ENCODE measurements at places on chromosomes 3 and 15. TPM values are rescaled to one million over a fixed set of nuclear protein-coding genes. Genes with fewer than 3 reads are reported as not detected.

Gene TRH
- total RNA-seq, result not detected

Gene SMCO1
- total RNA-seq, result not detected

Gene ZNF502
- total RNA-seq, result 1.9 TPM

Gene TRPM1
- not detected for total RNA-seq

- peak; percentile 93 for DNase-seq
Measured at GRCh38 chr3:58049143-58049785, 41.0 kb downstream of the FLNB start.

DNA sequence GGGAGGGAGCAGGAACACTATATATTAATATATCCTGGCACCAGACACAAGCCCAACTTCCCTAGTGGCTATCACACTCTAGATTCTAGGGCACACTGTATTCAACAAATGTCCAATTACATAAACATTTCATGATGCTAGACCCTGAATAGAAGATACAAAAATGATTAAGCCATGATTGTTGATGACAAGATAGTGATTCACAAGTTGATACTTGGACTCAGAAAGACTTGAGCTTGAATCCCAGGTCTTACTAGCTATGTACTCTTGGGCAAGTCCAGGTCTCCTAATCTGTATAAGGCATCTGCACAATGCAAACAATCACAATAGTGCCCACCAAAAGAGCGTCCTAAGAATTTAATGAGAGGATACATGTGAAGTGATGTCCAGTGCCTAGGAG lies 10.0 kb upstream of the SNTN start:
- no peak for DNase-seq

DNA sequence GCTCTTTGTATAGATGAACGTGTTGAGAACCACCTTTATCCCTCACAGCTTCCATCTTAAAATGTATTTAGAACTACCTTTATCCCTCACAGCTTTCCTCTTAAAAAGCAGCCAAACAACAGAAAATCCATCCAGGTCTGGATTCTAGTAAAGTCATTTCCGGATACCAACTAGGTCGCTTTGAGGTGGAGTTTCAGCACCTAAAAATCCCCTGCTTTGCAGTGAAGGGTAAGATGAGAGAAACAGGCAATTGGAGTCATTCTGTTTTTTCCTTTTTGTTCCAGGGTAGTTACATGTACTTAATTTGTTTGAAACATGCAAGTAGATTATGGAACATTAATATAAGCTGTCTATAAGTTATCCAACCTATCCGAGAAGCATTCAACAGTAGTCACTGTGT lies 192.0 kb downstream of the UBE2E2 start:
- no peak for DNase-seq

- peak; percentile 66 for DNase-seq
Measured at GRCh38 chr15:72785432-72785831, 1.9 kb upstream of the ADPGK start.

- no peak for DNase-seq
Measured at GRCh38 chr15:69119683-69120395, 40.6 kb upstream of the GLCE start.

DNA sequence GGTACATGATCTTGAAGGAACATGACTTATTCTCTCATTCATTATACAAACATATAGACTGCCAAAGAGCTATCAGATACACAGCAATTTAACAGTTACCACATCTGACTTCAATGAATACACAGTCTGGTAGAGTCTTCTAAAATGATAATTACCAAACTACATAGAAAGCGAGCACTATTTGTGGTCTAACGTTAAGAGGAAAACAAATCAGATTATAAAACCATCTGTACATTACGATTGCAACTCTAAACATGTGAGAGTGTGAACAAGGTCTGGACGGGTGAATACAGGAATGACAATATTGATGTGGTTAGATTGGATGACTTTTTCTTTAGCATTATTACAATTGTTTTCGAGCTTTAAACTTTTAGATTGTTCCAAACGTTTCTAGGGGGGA lies 16.3 kb downstream of the CX3CR1 start:
- DNase-seq, result no peak

DNA sequence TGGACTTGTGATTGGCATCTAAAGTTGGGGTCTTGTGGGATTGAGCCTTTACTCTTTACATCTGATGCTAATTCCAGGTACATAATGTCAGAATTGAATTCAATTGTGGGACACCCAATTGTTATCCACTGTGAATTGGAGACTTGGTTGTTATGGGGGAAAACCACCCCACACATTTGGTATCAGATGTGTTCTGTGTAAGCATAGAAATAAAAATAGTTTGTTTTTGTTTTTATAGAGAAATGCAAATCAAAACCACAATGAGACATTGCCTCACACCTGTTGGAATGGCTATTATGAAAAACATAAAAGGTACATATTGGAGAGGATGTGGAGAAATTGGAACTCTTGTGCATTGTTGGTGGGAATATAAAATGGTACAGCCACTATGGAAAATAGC lies 58.5 kb downstream of the CPA3 start:
- DNase-seq, result no peak

DNA sequence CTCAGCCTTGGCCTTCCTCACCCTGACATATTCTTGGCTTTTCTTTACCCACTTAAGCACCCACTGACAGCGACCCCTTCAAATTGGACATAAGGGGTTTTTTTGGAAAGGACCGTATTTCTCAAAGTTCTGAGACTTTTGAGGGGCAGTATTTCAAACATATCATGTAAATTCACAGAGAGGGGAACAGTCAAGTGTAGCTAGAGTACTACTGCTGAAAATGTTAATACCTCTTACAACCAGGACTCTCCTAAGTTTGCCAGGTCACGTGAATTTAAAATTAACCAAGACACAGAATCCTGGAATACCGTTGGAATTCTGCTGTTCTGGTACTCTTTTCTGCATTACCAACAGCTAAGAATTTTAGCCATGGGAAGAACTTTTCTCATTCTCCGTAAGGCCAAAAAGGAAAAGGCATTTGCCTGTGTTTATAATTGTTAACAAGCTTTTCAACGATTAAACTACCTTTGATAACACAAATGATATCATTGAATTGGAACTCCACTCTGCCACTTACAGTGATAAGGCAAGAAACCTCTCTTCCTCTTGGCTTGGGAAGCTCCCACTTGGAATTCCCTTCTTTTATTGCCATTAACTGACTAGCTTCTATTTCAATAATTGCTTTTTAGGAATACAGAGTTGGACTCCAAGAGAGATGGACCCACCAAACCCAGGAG lies 597 bp upstream of the GBE1 start:
- DNase-seq, result no peak

GRCh38 chr3:63192248-63192647 lies 85.9 kb upstream of the SYNPR start:
- no peak for DNase-seq

DNA sequence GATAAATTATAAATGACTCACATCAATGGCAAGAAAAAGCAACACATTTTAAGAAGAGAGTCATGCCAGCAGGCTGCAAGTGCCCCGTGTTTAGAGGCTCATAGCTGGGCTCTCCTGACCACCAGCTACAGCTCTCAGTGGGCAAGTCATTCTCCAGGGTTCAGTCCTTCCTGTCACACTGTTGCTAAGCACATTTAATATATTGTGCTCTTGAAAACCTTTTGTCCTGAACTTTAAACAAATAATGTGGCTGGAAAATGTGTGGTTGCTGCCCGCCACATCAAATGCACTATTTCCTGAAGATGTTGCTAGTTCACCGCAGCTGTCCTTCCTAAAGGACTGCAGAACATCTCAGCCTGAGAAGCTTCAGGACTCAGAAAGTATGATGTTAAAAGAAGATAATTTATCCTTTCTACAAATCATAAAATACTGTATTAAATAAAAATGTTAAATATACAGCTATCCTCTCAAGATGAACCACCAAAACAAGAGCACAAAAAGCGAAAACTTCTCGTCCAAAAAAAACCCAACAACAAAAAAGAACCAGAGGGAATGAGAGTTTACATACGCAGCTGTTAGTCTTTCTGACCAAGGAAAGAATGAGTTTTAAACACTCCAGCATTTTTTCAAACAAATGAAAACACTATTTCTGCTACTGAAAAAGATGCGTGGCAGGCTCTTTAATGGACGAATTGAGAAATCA lies 951 bp downstream of the TARS3 start:
- DNase-seq, result peak; percentile 23

All from astrocyte (in vitro differentiated cells and primary cell).